ENCODE measurements at places on chromosomes 4 and X.

DNA sequence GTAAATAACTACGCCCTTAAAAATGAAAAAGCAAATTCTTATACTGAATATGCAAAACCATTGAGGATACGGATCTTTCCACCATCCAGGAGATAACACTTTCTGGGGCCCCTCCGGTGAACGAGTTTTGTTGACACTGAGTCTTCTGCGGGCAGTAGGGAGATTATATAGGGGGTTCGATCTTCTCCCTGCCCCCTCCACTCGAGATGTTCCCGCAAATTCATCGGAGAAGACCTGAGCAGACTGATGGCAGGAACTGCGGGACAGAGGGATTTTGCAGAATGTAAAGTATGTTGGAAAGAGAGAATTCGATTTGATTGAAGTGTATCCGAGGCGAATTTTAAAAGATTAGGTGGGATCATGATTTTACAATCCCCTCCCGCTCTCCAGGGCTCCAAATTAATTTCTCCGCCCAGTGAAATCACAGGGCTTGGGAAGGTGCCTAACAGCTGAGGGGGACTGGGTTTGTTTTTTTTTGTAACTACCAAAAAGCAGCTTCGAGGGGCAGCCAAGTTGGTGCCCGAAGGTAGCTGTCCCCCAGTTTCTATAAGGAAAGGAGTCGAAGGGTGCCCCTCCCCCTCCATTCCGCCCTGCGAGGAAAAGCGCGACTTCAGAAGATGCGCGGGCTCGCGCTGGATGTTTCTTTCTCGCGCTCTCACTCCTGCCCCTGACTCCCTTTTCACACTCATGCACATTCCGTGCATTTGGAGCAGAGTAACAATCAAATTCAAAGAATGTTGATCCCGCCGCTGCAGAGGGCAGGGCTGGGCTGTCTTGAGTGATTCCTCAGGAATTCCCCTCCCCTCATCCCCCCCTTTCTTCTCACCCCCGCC, 1.2 kb downstream of the TMEM255A start:
- no peak for DNase-seq

- no peak for DNase-seq
Observed at GRCh38 chr4:149791851-149792250, 23.8 kb downstream of the IQCM start.

GRCh38 chr4:133316909-133317308, 167.8 kb downstream of the PCDH10 start:
- no peak for DNase-seq

DNA sequence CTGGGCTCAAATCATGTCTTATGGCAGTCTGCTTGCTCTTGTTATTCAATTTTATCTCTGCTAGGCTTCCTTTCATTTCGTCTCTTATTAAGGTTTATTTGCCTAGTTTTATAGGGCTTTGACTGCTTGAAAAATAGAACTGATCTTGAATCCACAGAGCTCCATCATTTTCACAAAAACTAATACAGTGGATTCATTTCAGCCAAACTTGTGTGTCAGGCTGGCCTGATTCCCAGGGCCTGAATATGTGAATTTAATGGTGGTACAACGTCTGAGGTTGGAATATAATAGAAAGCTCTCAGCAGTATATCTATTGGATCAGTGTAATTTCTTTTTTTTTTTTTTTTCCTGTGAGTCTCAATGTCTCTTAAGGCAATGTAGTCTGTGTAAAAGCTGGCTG, 123.3 kb downstream of the POU4F2 start:
- DNase-seq: no peak

DNA sequence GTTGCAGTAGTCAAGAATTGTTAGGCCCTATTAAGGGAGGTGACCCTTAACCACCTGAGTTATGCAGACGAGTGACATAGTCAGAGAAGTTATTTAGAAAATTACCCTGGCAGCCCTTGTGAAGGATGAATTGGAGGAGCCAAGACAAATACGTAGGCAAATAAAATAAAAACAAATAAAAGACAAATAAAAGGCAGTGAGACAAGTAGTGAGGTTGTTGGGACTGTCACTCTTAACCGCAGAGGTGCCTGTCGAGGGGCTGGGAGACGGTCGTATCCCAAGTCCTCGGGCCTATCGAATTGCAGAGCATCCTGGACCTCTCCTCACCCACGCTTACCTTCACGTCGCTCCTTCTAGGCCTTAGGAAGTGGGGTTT, 58.0 kb upstream of the ZC4H2 start:
- no peak for DNase-seq

- peak; percentile 36 for DNase-seq
Observed at GRCh38 chr4:74370912-74371311, 6.0 kb downstream of the EREG start.

GRCh38 chr4:40881851-40882250, 132.1 kb downstream of the NSUN7 start:
- no peak for DNase-seq

GRCh38 chr4:112817933-112818593, 181.1 kb downstream of the LARP7 start:
- DNase-seq: no peak

GRCh38 chr4:742742-743311, 37.2 kb downstream of the PCGF3 start:
- peak; percentile 78 for DNase-seq

DNA sequence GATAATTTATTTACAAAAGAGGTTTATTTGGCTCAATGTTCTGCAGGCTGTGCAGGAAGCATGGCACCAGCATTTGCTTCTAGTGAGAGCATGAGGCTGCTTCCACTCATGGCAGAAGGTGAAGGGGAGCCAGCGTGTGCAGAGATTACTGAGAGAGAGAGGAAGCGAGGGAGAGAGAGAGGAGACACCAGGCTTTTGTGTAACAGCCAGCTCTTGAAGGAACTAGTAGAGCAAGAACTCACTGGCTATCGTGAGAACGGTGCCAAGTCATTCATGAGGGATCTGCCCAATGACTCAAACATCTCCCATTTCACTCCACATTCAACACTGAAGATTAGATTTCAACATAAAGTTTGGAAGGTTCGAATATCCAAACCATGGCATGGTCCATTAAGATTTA, 12.7 kb downstream of the GUCY1A1 start:
- no peak for DNase-seq

GRCh38 chr4:176593943-176594342, 198.8 kb downstream of the VEGFC start:
- no peak for DNase-seq

DNA sequence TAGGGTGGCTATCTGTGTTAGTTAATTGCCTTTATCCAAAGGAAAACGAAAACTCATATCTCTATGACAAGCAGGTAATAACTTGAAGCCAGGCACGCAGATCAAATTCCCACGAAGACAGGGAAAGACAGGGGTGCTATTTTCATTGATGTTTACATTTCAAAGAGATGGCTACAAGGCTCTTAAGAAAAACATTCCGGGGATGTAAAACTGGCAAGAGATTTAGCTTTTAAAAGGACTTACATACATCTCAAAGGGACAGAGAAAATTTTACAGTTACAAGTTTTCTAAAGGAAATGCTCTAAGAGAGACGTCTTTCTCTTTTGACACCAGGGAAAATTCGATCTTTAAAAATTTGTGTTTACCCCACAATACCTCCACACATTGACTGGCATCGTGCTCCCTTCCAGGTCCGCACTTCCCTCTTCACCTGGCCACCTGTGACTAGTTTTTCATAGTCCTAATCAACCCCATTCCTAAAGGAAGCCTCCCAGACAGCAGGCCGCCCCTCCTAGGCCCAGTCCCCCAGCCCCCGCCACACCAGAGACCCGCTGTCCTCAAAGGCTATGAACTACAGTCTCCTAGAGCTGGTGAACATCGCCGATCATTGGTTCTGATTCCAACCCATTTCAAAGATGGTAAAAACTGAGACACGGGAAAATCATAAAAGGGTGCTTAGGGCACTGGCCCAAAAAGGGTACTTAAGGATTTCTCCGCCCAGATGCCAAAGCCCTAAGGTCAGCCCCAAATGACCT, 649 bp upstream of the ARAF start:
- DNase-seq: no peak

- DNase-seq: no peak
Observed at GRCh38 chrX:125791787-125792186, 374.3 kb downstream of the DCAF12L2 start.

GRCh38 chr4:127501103-127501502, 131.7 kb upstream of the INTU start:
- DNase-seq: no peak

- no peak for DNase-seq
Observed at GRCh38 chrX:86455495-86455894, 307.2 kb downstream of the DACH2 start.

DNA sequence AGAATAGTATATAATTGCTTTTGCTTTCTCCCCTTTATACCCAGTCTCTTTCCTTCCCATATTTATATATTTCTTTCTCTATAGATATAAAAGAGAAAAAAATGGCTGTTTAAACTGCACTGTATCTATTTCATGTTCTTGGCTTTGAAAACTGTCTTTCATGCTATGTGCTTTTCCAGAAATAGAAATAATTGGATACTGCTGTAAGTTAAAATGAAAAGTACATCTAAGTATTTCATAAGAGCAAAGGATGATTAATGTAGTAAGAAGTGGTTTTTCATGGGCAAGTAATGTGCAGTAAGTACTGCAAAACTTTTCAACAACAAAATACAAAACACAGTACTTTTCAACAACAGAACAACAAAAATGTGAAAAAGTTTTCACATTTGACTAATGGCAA, 237.9 kb downstream of the SNCA start:
- no peak for DNase-seq

DNA sequence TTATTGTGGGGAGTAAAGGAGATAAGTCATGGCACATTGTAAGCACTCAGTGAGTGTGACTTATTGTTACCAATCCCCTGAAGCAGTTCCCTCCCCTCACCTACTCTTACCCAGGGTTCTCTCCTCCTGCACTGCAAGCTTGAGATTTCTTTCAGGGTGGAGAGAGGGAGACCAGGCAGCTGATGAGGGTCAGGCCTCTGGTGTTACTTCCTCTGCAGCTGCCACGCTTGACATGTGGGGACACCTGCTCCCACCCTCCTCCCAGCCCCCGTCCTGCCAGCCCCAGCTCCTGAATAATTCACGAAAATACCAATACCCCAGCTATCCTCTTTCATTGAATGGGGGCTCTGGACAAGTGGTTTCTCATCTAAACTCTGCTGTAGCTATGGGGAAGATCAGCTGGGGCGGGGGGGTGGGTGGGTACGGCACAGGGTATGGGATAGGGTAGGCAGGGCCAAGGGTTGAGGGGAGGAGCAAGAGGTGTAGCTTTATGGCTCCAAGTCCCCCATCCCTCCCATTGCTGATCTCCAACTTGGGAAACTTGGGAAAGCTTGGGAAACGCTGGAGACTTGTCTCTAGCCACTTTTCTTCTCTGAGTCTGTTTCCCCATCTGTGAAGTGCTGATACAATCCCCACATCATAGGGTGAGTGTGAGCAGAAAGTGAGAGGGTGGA, 148.5 kb upstream of the PJA1 start:
- no peak for DNase-seq

DNA sequence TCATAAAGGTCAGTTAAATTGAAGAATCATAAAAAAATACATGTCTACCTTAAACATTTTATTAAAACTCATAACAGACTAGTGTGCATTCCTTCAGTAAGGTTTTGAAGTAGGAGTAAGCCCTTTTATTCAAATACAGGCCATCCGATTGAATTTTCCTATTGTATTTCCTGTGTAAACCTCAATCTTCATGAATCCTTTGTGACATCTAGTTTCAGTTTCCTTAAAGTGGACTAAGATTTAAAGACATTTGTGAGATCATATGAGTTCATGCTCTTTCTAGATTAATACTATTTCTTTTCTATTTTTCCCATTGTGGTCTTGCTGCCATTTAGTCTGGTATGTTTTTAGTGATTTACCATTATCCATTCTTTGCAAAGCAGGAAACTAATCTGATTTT, 644.7 kb upstream of the BOD1L1 start:
- DNase-seq: no peak

GRCh38 chrX:42093756-42094155, 170.4 kb upstream of the CASK start:
- DNase-seq: peak; percentile 21

- DNase-seq: peak; percentile 23
Observed at GRCh38 chrX:9318213-9318612, 146.6 kb upstream of the TBL1X start.

DNA sequence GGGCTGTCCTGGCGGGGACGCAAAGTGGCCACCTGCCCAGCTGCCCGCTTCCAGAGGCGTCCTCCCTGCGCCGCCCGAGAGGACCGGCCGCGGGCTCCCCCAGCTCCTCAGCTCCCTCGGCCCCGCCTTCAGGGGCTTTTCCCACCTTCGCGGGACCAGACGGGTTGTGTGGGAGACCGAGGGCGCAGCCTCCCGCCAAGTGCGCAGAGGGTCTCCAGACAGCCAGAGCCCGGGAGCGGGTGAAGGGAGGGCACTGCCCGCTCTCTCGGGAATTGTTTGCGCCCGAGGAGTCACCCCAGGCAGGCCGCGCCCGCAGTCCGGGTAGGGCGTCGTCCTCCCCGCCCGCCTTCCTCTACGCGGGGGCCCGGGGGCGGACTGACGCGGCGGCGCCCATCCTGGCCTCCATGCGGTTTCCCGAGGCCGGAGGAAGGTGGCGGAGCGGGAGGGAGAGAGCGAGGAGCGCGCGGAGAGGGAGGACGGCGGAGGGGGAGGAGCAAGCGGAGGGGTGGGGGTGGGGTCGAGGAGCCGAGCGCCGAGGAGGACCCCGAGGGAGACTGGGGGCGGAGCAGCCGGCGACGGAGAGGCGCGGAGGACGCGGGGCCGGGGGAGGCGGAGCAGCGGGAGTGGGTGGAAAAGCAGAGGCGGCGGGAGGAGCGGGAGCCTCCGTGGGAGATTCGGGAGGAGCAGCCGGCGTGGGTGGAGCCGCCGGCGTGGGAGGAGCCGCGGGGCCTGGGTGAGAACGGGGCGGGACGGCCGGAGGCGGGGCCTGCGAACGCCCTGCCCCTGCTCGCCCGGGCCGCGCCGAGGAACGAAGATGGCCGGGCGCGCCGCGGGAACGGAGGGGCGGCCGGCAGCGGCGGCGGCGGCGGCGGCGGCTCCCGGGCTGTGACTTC, 47.5 kb downstream of the CLDN34 start:
- DNase-seq: peak; percentile 81

GRCh38 chr4:104906276-104906675, 240.4 kb upstream of the TET2 start:
- DNase-seq: no peak

DNA sequence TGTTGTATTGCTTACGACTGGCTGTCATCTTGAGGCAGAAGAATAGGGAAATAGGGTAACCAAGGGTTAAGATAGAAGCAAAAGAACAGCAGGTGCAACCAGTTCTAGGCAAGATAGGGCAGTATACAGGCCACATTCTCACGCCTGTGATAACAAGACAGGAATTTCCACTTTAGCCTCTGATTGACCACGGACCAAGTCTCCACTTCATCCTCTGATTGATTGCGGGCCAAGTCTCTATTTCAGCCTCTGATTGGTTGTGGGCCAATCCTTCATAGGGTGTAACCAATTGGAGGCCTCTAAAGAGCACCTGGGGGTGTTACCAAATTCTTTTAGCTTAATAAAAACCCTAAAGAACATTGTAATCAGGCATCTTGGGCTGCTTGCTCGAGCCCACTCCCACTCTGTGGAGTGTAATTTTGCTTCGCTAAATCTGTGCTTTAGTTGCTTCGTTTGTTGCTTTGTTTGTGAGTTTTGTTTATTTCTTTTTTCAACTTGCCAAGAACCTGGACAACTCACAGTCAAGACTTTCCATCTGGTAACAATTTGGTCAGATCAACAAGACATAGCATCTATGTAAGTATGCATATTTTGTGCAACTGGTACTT, 8.7 kb upstream of the TBC1D9 start:
- no peak for DNase-seq

- no peak for DNase-seq
Observed at GRCh38 chr4:53450773-53451172, 73.3 kb downstream of the FIP1L1 start.
